Skin of body (tissue), 3 donors: ENCODE measurements at places on chromosomes 12 and 14. TPM values are rescaled to one million over a fixed set of nuclear protein-coding genes. Genes with fewer than 3 reads are reported as not detected.
A peak's percentile ranks its signal among the peaks of the same experiment; 100 is the strongest.

The LRCOL1 gene
- not detected for total RNA-seq

The TTC7B gene
- total RNA-seq = 15.9 TPM

The DIO2 gene
- total RNA-seq = 8.6 TPM

The ZFHX2 gene
- total RNA-seq = 0.39 TPM

DNA sequence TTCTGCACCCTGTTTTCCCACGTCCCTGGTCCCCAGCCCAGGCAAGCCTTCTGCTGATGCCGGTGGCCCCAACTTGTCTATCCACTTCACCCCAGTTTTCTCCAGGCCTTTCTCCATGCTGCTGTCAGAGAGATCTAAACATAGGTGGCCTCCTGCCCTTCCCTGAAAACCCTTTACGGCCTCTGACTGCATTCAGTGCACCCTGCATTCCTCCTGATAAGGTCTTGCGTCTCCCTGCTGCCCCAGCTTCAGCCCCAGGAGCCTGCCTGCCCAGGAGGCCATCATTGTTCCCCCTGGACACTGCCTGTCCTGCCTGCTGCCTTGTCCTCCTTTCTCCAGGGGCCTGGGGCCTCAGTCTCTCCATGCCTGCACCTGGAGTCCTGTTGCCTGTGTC is 29.8 kb downstream of the TRAF3 start:
- DNase-seq = no peak

The TMEM63C gene
- total RNA-seq = 0.89 TPM

GRCh38 chr12:1539135-1539534 is 55.2 kb downstream of the FBXL14 start:
- DNase-seq = no peak

GRCh38 chr12:7068240-7068993 is 7.9 kb downstream of the C1S start:
- DNase-seq = no peak

GRCh38 chr12:128852885-128853599 is at the start of gene GLT1D1:
GLT1D1 (plus strand) TSS chr12:128853478; CDS start chr12:128853582, 104 bp downstream.
- no peak for DNase-seq

- DNase-seq = no peak
Measured at GRCh38 chr14:104235686-104236085, 97.3 kb downstream of the KIF26A start.

GRCh38 chr12:10716704-10717315 is 6.3 kb downstream of the YBX3 start:
- peak; percentile 25 for DNase-seq

DNA sequence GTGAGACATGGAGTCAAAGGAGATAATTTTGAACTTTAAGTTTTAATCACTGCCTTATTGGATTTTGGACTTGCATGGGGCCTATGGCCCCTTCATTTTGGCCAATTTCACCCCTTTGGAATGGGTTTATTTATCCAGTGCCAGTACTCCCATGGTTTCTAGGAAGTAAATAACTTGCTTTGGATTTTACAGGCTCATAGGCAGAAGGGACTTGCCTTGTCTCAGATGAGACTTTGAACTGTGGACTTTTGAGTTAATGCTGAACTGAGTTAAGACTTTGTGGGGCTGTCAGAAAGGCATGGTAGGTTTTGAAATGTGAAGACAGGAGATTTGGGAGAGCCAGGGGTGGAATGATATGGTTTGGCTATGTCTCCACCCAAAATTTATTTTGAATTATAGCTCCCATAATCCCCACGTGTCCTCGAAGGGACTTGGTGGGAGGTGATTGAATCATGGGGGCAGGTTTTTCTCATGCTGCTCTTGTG is 448.1 kb downstream of the NAV3 start:
- no peak for DNase-seq

DNA sequence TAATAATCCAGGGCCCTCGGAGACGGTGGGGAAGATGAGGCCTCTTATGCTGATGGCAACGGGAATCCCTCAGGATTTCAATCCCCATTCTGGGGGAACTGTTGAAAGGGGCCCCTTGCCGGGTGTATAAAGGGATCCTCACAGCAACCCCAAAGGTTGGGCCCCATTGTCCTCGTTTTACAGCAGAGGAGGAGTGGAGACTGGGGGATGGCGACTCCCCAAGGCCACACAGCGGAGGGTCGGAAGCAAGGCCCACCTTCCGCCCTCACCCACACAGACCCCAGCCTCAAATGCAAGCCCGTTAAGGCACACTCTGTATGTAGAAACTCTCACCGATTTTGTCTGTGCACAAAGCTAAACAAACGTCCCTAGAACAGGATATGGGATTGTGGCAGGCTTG is 327.9 kb upstream of the DIO3 start:
- DNase-seq = no peak

- DNase-seq = no peak
Measured at GRCh38 chr12:113831016-113831415, 135.1 kb downstream of the RBM19 start.

- no peak for DNase-seq
Measured at GRCh38 chr14:33165144-33165925, 226.7 kb downstream of the NPAS3 start.

- DNase-seq = no peak
Measured at GRCh38 chr12:5872745-5873144, 72.3 kb downstream of the ANO2 start.

DNA sequence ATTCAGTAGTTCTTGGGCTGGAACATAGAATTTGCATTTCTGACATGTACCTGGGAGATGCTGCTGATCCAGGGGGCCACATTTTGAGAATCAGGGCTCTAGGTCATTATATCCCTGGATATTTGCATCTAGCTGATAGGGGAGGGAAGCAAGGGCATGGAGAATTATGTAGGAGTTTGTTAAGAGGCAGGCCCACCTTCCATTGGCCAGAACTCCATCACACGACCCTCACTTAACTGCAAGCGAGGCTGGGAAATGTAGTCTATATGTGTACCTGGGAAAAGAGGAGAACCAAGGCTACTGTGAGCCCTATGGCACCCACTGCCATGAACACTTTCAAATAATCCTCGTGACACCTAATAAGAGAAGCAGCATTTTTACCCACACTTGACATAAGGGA is 657.6 kb downstream of the MED13L start:
- DNase-seq = no peak

GRCh38 chr14:91341751-91342154 is 75.9 kb downstream of the CCDC88C start:
- DNase-seq = peak; percentile 53

DNA sequence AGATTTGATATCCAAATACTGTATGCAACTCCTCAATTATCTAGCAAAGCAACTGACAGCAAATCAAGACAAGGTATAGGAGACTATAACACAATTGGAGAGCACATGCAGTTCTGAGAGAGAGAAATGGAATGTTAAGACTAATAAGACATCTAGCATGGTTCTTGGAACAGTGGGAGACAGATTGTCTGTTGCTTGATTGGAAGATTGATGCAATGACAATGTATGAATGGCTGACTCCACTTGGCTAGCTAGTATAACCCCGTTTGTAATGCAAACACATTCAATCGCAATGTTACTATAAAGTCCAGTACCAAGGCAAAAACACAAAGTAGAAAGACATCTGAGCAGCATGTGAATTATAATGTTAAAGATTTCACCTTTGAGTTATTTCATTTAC is 179.3 kb downstream of the RPL10L start:
- no peak for DNase-seq

DNA sequence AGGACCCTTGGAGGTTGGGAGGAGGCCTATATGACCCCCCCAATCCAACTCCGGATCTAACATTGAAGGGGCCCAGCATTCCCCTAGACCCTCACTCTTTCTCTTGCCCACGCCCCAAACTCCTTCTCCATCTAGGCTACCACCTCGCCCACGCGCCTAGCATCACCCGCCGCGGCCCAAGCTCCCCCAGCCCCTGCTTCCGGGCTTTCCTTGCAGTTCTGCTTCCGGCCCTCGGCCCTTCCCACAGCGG is 445 bp downstream of the CERS5 start:
- no peak for DNase-seq

The PLEKHG3 gene
- total RNA-seq = 39.6 TPM

The FAM181A gene
- not detected for total RNA-seq

DNA sequence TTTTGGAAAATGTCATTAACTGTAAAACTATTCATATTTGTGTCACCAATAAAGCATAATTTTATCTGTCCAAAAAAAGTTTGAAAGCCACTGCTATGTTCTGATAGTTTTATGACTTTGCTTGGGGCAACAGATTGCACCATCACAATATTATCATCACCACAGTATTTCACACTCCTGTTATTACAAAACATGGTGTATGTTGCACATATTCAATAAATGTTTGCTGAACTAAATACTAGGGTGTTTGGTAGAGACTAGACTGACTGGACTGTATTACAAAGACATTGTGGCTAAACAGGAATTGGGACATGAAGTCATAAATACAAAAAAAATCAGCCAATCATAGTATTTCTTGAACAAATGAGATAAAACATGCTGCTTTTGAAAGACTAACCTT is 55.1 kb downstream of the PAWR start:
- no peak for DNase-seq

DNA sequence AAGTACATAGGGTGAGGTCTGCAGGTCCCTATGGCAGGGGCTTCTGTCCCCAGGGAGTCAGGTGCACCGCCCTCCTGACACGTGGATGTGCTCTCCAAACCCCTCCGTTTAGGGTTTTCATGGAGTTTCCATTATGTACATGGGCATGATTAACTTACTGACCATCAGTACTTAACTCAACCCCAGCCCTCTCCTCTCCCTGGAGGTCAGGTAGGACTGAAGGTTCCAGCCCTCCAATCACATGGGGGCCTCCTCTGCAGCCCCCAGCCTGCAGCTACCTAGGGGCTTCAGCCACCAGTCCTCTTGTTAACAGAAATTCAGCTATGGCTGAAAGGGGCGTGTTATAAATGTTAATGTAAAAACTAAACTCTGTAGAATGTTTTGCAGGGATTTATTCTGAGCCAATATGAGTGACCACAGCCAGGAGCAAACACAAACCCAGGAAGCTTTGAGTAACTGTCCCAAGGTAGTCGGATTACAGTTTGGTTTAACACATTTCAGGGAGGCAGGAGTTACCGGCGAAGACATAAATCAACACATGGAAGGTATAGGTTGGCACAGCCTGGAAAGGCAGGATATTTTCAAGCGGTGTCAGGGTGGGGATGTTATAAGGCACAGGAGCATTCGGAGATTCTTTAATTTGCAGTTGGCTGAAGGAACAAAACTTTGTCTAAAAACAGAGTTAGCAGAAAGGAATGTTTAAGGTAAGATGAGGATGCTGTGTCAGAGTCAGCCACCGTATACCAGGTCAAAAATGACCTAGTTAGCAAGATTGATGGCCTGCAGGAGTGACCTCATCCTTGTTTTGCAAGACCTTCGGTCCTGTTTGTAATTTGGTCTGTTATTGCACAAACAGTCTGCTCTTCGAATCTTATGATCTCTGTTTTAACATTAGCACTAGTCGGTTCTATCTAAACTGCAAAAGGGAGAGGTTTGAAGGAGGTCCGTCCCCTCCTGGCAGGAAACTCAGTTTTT is 75.2 kb downstream of the TNFAIP2 start:
- peak; percentile 75 for DNase-seq

- DNase-seq = no peak
Measured at GRCh38 chr12:6569312-6569711, 1.2 kb upstream of the NOP2 start.

DNA sequence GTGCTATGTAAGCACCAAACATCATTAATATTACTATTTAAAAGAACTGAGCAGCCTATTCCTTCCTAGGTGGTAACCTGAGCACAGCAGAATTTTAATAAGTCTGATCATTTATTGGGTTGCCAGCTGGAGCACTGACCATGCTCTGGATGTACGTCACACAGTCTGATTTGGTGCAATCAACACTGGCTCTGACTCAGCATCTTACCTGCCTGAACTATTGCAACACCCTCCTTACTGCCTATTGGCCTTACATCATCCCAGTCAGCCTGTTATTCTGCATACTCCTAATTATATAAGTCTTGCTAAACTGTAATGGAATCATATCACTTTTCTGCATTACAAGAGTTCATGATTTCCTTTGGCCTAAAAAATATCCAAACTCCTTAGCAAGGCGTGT is 149.7 kb downstream of the PTPRO start:
- DNase-seq = no peak

- DNase-seq = peak; percentile 44
Measured at GRCh38 chr12:64911081-64911480, 86.6 kb downstream of the TBC1D30 start.

The STXBP6 gene
- total RNA-seq = 7.6 TPM
